CD4-positive, alpha-beta T cell treated with Interferon alpha-2 for 1 hour (primary cell): ENCODE measurements at places on chromosomes 13 and 19.
A peak's percentile ranks its signal among the peaks of the same experiment; 100 is the strongest.

DNA sequence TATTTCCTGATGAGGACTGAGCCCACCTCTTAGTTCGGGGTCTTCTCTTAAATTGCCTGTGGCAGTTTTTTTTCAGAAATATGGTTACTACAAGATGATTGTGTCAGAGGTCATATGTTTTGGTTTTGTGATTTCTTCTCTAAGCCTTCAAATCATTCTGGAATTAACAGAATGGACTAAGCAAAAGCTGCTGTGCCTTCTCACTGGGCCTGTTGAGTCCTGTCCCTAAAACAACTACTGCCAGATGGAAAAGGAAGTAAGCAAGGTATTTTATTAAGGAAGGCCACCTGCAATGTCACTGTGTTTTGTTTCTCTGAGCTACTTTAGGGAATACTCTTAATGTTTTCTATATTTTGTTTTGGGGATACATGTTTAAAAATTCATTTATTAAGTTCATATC lies 470.8 kb downstream of the PCDH20 start:
- DNase-seq = no peak

DNA sequence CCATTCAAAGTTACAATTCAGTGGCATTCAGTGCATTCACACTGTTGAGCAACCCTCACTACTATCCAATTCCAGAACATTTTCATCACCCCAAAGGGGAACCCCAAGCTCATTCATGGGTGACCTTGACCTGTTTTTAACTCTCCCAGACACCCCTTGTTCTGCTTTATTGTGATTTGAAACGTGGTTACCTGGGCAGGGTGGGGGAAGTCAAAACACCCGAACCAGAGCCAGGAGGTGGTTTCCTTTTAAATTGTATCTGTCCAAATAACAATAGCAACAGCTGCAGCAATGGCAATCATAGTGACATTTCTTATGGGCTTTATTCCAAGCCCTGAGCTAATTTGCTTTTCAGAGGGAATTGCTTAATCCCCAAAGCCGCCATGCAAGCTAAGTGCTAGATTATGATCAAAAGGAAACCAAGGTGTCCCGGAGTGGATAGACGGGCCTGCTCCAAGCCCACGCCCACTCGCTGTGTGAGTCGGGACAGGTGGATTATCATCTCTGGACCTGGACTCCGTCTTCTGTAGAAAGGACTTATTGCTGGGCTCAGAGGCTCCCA lies 6.1 kb downstream of the PTGIR start:
- peak; percentile 77 for DNase-seq

DNA sequence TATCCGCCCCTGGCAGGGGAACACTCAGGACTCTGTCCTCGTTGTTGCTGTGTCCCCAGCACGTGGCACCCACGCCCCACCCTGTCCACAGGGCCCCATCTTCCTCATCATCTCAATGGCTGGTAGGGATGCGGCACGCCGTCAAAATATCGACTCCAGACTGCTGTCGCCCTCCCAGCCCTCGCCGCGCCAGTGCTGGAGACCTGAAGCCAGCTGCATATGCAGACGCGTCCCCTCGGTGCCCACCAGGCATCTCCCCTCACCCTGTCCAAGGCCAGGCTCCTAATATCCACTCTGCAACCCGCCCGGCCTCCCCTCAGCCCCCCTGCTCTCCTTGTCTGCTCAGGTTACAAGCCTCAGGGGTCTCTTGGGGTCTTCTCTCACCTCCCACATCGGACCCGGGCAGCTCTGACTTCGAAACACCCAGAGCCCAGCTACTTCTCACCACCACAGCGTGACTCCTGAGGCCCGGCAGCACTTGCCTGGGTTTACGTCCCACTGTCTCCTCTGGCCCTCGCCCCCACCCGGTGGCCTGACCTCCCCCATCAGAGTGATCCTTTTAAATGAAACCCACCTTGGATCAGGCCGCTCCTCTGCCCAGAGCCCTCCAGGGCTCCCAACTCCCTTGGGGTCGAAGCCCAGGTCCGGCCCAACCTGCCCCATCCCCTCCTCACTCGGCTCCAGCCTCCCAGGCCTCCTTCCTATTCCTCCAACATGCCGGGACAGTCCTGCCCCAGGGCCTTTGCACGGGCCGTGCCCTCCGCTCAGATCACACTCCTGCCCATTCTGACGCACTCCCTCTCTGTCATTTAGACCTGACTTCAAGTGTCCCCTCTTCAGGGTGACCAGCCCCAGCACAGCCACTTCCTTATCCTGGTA lies 12.5 kb downstream of the PLIN4 start:
- no peak for DNase-seq

DNA sequence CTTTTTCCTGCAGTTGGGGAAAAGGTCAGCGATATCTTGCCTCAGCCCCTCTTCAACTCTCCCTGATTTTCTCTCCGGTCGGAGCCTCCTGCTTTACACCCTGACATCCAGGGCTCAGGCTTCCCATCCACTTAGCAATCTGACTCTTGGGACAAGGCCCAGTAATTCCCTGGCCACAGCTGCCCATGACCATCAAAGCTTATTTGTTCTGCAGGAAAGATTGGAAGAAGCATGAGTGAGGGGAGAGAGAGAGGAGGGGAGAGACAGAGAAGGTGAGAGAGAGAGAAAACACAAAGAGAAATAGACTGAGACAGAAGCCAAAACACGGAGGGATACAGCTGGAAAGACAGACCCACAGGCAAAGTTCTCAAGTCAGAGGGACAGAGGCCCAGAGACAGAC lies 13.7 kb downstream of the SYT3 start:
- DNase-seq = no peak

- DNase-seq = no peak
These were observed 507 bp upstream of the LCP1 start for GRCh38 chr13:46182491-46182877.

DNA sequence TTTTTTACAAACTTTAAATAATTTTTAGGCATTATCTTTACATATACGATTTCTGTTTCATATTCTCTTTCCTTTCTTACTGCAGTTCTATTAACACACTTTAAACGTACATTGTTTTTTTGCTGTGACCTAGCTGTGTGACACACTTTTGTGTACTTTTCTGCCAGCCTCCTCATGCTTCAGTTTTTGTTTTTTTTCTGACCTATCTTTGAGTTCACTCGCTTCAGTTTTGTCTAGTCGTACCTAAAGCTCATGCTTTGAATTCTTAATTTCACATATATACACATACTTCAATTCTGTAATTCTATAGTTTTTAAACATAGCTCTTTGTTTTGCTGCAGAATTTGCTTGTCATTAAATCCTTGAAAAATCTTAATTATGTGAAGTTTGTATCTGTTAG lies 150.4 kb downstream of the PDS5B start:
- DNase-seq = peak; percentile 30

DNA sequence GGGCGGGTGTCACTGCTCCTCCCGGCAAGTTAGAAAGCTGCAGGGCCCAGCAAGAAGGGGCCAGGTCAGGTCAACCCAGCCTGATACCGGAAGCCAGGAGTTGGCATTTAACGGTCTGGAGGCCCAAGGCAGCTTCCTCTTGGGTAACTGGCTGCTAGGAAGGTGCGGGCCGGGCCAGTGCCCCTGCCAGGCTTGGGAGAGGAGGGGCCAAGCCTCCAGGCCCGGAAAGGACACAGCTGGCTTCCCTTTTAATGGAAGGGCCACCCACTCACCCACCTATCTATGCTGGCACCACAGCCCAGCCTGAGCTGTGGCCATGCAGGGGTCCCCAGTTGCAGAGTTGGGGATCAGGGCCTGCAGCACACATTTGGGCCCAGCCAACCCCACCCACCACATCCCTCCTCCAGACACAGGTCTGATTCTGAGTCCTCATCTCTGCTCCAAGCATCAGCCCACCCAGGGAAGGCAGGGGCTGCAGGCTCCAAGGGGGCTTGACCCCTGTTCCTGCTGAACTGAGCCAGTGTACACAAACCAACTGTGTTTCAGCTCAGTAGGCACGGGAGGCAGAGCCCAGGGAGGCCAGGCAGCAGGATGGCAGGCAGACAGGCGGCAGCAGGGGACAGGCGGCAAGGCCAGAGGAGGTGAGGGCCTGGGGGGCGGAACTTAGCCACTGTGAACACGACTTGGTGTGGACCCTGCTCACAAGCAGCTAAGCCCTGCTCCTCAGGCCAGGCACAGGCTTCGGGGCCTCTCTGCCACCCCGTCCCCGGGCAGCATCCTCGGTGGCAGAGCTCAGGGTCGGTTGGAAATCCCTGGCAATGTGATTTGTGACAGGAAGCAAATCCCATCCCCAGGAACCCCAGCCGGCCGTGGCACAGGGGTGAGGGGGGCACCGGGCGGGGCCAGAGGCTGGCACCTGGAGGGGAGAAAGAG lies 40.8 kb downstream of the ZSWIM4 start:
- DNase-seq = peak; percentile 64

DNA sequence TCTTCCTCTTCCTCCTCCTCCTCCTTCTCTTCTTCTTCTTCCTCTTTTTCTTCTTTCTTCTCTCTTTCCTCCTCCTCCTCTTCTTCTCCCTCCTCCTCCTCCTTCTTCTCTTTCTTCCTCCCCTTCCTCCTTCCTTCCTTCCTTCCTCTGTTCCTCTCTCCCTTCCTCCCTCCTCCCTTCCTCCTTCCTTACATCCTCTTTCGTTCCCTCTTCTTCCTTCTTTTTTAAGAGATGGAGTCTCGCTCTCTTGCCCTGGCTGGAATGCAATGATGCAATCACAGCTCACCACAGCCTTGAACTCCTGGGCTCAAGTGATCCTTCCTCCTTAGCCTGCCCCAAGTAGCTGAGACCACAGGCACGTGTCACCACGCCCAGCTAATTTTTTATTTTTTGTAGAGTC lies 13.2 kb downstream of the EHD2 start:
- DNase-seq = no peak

- no peak for DNase-seq
These were observed 49.6 kb upstream of the ARGLU1 start for GRCh38 chr13:106617561-106617960.

- no peak for DNase-seq
These were observed 15.0 kb downstream of the GNA15 start for GRCh38 chr19:3150739-3151329.

DNA sequence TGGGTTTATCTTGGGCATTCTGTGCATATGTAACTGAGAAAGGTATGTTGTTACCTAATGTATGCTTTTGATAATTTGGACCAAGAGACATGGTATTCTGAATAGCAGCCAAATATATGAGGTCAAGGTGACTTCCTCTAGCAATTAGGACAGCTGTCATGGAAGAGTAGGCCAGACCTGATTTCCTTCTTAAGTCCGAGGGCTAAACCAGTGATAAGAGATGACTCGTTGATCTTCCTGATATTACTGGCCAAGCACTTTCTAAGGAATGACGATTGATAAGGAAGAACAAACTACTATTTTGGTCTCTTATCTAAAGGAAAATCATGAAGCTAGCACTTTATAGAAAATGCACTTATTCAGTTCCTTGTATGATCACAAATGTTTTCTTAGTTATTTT lies 42.7 kb downstream of the ARHGAP35 start:
- DNase-seq = no peak

GRCh38 chr13:99270518-99270917 lies 12.3 kb upstream of the GPR18 start:
- no peak for DNase-seq

DNA sequence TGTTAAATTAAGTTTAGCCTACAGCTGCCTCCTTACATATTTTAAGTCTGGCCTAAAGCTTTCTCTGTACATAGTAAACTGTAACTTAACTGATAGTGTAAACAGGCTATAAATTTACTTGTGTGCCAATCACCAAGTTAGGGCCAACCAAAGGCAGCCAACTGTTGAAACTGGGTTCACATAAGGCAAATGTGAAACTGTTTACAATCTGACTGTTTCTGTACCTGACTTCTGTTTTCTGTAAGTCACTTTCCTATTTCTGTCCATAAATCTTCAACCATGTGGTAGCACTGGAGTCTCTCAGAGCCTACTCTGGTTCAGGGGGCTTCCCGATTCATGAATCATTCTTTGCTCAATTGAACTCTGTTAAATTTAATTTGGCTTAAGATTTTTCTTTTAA lies 103.1 kb downstream of the RAP2A start:
- DNase-seq = no peak

DNA sequence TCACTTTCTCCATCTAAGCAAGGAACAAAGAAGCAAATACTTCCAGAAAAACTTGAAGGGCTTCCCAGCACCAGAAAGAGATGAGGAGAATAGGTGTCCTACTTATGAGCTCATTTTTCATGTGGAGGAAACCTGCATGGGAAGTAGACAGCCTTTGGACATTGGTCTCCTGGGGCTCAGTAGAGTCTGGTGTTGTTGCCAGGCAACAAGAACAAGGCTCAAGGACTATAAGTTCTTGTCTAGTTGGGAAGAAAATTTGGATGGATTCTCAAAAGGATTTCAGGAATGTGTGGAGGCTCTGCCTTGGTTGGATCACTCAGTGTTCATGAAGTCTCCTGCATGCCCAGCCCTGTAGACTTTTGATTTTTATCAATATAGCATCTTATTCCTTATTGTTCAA lies 84.5 kb downstream of the MBNL2 start:
- no peak for DNase-seq

DNA sequence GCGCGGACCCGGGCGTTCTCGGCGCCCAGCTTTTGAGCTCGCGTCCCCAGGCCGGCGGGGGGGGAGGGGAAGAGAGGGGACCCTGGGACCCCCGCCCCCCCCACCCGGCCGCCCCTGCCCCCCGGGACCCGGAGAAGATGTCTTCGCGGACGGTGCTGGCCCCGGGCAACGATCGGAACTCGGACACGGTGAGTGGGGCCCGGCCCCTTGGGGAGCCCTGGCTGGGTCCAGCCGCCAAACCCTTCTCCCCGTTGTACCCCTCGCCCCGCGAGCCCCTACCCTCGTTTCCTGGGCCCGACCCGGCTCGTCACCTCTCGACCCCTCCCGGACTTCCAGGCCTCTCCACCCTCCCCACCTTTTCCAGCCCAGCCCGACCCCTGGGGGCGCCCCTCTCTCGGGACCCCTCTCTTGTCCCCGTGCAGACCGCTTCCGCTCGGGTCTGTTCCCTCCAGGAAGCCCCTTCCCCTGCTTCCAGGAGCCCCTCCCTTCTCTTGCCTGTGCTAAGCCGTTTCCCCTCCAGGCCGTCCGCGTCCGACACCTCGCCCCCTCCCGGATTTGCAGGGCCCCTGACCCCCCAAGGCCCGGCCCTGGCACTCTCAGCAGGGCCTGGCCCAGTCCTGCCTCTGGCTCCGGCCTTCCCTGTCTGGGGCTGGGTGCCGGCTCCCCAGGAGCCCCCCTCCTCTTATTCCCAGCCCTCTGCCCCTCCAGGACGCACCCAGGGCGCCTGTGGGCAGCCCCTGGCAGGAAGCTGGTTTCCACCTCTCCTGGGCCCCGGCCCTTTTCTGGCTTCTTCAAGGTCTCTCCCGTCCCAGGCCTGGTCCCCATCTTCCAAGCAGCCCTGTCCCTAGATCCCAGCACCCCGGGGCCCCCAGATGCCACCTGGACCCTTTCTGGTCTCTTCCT lies 632 bp downstream of the MARK4 start:
- DNase-seq = peak; percentile 20

- DNase-seq = no peak
These were observed 34.6 kb upstream of the SLC10A2 start for GRCh38 chr13:103100830-103101229.

DNA sequence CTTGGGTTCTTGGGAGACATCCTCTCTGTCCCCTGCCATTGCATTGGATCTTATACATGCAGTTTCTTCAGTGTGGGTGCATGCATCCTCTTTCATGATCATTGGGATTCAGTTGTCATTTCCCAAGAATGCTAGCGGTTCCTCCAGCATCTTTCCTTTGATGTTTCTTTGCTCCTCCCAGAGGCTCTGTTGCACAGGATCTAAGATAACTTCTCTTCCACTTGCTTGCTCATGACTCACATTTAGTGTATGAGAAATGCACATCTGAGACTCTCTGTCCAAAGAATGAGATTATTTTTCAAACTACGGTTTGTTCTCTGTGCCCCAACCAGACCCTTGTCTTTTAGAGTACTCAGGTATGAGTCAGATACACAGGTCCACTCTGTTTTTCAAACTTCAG lies 197.1 kb downstream of the NDFIP2 start:
- no peak for DNase-seq

- DNase-seq = no peak
These were observed 23.7 kb upstream of the LAMP1 start for GRCh38 chr13:113273321-113273720.
